ENCODE measurements at places on chromosomes 1 and 21. TPM values are rescaled to one million over a fixed set of nuclear protein-coding genes. Genes with fewer than 3 reads are reported as not detected.

The AMIGO1 gene
- total RNA-seq, result 0.29 TPM

The ZNF593OS gene
- total RNA-seq, result not detected

The DRAM2 gene
- 32.1 TPM for total RNA-seq

DNA sequence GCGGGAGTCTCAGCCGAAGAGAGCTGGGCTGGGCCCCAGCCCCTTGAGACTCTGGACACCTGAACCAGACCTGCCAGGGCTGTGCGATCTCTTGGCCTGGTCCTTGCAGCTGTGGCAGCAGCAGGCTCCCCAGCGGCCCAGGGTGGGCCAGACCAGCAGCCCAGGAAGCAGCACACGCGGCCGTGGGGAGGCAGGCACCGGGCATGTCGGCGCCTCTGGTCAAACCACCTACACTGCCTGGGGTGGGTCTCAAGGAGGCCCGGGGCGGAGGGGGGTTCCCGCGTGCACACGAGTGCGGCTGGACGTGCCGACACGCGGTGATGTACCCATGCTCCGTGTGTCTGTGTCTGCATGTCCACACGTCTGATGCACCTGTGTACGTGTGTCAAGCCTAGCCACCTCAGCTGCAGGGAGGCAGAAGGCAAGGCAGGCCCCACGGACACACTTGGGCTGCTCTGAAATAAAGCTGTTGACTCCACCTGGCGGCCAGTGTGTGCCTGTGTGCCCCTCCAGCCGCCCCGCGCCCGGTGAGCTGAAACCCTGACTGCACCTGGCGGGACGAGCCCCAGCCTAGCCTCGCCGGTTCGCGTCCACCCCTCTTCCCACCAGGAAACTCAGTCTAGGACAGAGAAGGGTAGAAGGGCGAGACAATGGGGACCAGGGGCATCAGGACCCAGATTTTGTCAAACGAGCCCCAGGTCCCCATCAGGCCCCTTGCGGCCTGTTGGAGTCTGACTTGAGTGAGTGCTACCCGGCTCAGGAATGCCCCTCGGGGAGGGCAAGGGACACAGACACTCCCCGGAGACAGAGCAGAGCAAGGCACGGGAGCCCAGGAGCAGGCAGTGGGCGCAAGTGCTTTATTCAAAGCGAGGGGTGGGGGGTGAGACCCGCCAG is 11.6 kb downstream of the SCNN1D start:
- H3K27me3 ChIP-seq, result no peaks in the 10 kb centered on the region
- peaks cover 17% of the 10 kb centered on the region for H3K36me3 ChIP-seq
- no peak overlapping the region for H3K27ac ChIP-seq
- no peak overlapping the region for H3K4me3 ChIP-seq
- DNase-seq, result peak; percentile 86

GRCh38 chr1:66313429-66313828 is 220.5 kb upstream of the SGIP1 start:
- DNase-seq, result peak; percentile 46
- peaks cover 12% of the 10 kb centered on the region for H3K4me1 ChIP-seq
- no peaks in the 10 kb centered on the region for H3K36me3 ChIP-seq
- H3K27me3 ChIP-seq, result no peaks in the 10 kb centered on the region
- H3K27ac ChIP-seq, result no peak overlapping the region

DNA sequence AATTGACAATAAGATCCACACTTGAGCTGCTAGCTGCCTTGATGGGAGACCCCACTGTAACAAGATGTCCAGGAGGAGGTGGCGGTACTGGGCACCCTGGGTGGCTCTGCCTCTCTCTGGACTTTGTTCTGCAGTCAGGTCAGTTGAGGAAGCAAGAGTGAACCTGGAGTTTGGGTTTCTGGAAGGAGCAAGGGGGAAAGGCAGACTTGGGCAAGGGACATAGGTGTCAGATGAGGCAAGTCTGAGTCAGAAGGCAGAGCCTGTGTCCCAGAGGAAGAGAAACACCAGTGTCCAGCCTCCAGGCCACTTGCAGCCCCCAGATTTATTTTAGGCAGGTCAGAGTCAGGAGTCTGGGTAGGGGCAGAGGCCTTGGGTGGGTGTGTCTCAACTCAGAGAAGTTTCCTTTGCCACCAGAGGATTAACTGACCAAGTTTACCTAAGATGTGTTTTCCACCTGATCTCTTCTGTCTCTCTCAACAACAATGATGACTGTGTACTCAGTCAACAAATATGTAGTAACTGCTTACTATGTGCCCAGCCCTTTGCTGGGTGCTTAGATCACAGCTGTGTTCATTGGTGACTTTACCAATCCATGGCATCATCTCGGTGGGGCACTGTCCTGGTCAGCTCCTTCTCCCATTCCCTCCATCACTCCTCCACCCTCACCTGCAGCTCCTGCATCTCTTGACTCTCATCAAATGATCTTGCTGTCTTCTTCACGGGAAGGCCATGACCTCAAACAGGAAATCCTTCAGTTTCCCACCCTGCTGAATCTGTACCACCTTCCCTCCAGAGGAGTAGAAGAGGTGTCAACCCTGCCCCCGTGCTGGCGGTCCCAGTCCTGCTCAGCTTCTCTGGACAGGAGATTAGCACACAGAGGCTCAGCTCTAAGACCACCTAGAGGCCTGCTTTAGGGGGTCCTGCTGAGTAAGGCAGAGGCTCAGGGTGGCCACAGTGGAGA is 36.6 kb downstream of the ELF3 start:
- no peaks in the 10 kb centered on the region for H3K27me3 ChIP-seq
- H3K27ac ChIP-seq, result peak overlapping the region; percentile 3
- H3K4me3 ChIP-seq, result no peak overlapping the region
- peaks cover 20% of the 10 kb centered on the region for H3K4me1 ChIP-seq
- peak; percentile 78 for DNase-seq

GRCh38 chr1:48228156-48228555 is 5.6 kb downstream of the SLC5A9 start:
- no peak overlapping the region for H3K4me3 ChIP-seq
- peak; percentile 13 for DNase-seq
- peaks cover 6% of the 10 kb centered on the region for H3K36me3 ChIP-seq
- no peaks in the 10 kb centered on the region for H3K27me3 ChIP-seq

DNA sequence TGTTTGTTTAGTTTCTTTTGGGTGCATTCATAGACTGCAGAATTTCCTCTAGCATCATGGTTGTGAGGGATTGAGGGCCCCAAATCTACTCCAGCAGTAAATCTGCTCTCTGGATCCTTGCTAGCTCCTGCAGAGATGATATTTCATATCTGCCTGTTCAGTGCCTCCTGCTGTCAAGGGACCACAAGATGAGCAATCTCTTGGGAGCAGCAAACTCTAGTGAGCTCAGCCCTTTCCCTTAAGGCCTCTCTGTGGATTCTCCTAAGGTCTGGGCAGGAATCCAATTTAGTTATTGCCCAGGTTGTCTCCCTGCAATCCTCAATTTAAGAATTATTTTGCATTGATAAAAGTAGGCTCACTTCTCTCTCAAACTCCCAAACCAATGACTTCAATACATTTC is 76.9 kb downstream of the RGS18 start:
- H3K4me1 ChIP-seq, result no peaks in the 10 kb centered on the region
- no peaks in the 10 kb centered on the region for H3K27me3 ChIP-seq
- DNase-seq, result peak; percentile 36

DNA sequence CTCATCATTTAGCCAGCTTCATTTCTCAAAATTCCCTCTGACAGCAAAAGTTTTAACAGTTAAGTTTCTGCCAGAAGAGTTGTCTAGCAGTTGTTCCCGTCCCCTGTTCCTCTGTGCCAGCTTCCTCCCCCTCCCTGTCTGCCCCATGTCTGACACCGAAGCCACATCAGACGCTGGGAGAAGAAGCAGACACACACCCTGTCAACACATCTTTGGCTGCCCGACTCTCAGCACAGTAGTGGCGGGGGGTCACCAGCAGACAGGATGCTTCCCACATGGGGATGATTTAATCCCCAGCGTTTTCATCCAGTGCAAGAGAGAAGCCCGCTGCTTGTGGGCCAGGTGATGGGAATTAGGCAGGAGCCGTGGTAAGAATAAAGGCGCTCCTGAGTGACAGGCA is 379.4 kb upstream of the RUNX1 start:
- no peaks in the 10 kb centered on the region for H3K4me1 ChIP-seq
- H3K27ac ChIP-seq, result no peak overlapping the region
- no peaks in the 10 kb centered on the region for H3K36me3 ChIP-seq

DNA sequence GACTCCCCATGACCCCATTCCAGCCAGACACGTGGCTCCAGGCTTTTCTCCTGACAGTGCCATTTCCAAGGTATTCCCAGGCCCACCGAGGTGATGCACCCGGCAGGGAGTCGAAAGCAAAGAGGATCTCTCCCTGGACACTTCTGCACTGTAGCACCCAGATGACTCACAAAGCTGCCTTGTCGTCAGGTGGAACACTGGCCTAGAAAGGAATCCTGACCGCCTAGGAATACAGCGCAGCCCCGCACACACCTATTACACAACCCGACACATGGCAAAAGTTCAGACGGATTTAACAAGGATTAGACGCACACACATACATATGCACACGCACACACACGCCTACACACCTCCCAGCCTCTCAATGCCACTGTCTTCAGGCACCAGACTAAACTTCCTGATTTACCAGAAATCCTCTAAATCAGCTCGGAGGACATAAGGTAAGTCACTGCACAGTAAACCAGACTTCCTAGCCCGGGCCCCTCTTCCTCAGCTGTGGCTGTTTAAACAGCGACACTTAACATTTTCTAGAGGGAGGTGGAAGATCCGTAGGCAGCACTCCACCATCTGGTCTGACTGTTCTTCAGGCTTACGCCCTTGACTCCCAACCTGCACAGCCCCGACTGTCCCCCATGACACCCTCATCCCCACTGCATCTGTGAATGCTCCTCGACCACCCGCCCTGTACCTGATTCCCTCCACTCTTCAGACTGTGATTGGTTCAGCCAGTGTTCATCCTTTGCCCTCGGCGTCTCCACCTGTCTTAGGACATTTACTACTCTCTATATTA is 12.7 kb downstream of the FAM89A start:
- no peak for DNase-seq
- no peaks in the 10 kb centered on the region for H3K4me1 ChIP-seq
- no peak overlapping the region for H3K4me3 ChIP-seq
- H3K27ac ChIP-seq, result no peak overlapping the region

GRCh38 chr1:45335855-45336324 is 4.1 kb upstream of the TOE1 start:
- H3K27ac ChIP-seq, result no peak overlapping the region
- peaks cover 17% of the 10 kb centered on the region for H3K36me3 ChIP-seq
- no peaks in the 10 kb centered on the region for H3K27me3 ChIP-seq
- H3K4me3 ChIP-seq, result no peak overlapping the region
- no peak for DNase-seq
- no peaks in the 10 kb centered on the region for H3K4me1 ChIP-seq

DNA sequence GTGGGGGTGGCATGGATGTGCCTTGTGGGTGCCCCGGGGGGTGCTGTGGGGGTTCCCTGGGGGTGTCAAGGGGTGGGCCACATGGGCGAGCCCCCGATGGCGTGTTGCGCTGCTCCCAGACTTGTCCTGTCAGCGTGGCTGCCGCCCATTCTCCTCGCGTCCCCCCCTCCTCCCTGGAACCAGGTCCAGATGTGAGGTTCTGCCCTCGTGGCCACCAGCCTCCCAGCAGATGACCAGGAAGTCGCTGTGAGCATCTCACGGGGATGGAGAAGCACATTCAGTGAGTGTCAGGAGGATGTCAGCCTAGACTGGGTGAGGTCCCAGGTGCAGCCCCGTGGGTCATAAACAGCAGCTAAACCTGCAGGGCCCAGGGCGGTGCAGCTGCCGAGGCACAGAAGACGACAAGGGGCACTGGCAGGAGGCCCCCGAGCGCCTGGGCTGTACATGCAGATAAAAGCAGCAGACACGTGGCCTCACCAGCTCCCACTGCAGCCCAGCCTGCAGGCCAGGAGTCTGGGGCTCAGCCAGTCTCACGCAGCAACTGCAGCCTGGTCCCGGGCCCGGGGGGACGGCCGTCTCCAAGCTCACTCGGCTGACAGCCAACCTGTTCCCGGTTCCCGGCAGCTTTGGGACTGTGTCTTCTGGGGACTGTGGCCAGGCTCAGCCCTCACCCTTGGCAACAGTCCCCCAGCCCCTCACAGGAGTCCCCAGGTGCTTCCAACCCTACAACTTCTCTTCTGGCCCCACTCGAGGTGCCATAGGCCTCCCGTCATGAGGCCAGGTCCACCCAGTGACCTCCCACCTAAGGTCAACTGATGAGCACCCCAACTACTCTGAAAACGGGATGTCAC is 17.5 kb upstream of the COL6A2 start:
- no peak overlapping the region for H3K27ac ChIP-seq
- H3K27me3 ChIP-seq, result peaks cover 15% of the 10 kb centered on the region
- no peak for DNase-seq
- H3K4me1 ChIP-seq, result no peaks in the 10 kb centered on the region
- H3K36me3 ChIP-seq, result no peaks in the 10 kb centered on the region

GRCh38 chr1:112579801-112580510 is 39.0 kb downstream of the ST7L start:
- no peak overlapping the region for H3K4me3 ChIP-seq
- H3K4me1 ChIP-seq, result peaks cover 21% of the 10 kb centered on the region
- H3K36me3 ChIP-seq, result peaks cover 64% of the 10 kb centered on the region
- no peak overlapping the region for H3K27ac ChIP-seq
- H3K27me3 ChIP-seq, result no peaks in the 10 kb centered on the region

- H3K4me3 ChIP-seq, result no peak overlapping the region
- H3K27ac ChIP-seq, result no peak overlapping the region
- DNase-seq, result no peak
Observed at GRCh38 chr1:36419140-36419539, 21.4 kb upstream of the LSM10 start.

DNA sequence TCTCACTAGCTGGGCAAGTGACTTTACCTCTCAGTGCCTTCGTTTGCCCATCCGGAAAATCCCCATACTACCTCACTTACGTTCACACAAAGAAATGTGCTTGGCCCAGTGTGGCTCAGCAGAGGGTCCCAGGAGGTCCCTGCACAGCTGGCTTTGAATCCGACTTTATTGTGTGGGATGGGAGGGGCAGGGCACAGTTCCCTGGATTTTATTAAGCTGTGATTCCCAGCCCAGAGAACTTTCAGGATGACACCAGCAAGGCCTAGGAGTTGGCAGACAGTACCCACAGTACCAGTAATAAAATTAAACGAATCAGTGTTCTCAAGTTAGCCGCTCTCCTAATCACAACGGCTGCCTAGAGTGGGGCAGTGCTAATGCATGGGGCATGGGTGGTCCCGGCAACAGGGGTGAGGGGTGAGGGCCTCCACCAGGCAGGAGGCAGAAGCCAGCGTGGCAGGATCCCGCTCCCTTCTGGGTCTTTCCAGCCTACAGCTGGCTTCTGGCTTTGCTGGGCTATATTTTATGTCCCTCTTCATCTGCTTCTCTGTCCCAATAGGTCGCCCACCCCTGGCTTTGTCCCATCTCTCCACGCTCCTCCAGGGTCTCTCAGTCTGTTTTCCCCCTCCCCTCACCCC is 74.9 kb downstream of the VWA5B1 start:
- no peak for DNase-seq
- no peaks in the 10 kb centered on the region for H3K4me1 ChIP-seq
- no peaks in the 10 kb centered on the region for H3K36me3 ChIP-seq
- no peak overlapping the region for H3K27ac ChIP-seq
- H3K27me3 ChIP-seq, result peaks cover 31% of the 10 kb centered on the region

Data from MCF 10A (cell line).